SW480 (cell line): ENCODE measurements at places on chromosomes 1 and 21.
A peak's percentile ranks its signal among the peaks of the same experiment; 100 is the strongest.

GRCh38 chr1:27970401-27970800, 10.6 kb downstream of the XKR8 start:
- DNase-seq, result no peak

GRCh38 chr1:84379138-84379916, 19.0 kb upstream of the DNASE2B start:
- no peak for DNase-seq

- DNase-seq, result peak; percentile 74
Observed at GRCh38 chr21:38968887-38969543, 163.3 kb downstream of the ETS2 start.

DNA sequence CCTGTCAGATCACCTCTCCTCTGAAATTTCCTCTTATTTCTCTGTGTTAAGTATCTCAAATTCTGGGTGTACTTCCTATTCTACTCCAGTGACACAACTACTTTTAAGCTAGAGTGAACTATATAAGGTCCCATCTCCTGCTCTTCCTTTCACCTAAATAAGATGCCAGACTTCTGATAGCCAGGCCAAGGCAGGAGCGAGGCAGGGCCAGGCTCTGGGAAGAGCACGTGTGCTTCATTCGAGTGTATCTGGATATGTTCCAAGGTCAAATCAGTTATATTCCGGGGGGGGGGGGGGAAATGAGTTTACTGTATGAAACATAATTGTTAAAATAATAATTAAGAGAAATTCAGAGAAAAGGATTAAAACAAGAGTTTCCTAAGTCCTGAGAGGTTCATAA, 60.1 kb downstream of the LRRC71 start:
- DNase-seq, result no peak

GRCh38 chr1:91124989-91125417, 103.2 kb upstream of the ZNF644 start:
- DNase-seq, result no peak

DNA sequence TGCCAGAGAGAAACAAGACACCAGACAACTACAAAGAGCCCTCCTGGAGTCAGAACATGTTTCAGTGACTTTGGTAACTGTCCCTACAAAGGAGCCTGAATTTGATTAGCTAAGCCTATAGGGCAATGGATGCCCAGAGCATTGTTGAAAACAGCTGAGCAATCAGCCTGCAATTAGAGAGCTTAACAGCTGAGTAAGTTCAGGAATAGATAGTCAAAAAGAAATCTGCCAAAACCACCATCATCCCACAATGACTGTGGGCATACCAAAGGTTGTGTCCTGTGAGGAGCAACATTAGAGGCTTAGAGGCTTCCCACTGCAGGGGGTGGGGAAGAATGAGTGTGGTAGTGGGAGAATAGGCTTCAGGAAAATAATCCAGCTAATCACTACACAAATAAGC, 32.1 kb downstream of the SH3BP5L start:
- no peak for DNase-seq

- no peak for DNase-seq
Observed at GRCh38 chr21:16751695-16752474, 761.0 kb upstream of the CXADR start.

GRCh38 chr1:147168626-147169058, 3.6 kb downstream of the PRKAB2 start:
- DNase-seq, result no peak

DNA sequence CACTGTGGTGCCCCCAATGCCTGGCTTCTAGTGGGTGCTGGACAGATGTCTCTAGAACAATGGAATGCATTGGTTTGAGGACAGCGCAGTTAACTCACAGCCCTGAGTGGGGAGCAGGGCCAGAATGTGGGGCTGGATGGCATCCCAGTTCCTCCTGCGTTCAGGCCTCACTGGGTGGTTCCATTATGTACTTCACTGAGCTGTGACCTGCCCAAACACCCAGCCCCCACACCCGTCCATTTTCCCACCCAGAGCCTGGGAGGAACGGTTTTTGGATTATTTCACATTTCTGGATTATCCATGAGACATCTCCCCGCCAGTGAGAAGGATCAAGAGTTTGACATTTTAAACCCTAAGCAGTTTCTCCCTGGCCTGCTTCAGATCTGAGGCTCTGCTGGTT, 55.3 kb upstream of the WASF2 start:
- no peak for DNase-seq

- no peak for DNase-seq
Observed at GRCh38 chr1:158961178-158961577, 29.8 kb downstream of the PYHIN1 start.

DNA sequence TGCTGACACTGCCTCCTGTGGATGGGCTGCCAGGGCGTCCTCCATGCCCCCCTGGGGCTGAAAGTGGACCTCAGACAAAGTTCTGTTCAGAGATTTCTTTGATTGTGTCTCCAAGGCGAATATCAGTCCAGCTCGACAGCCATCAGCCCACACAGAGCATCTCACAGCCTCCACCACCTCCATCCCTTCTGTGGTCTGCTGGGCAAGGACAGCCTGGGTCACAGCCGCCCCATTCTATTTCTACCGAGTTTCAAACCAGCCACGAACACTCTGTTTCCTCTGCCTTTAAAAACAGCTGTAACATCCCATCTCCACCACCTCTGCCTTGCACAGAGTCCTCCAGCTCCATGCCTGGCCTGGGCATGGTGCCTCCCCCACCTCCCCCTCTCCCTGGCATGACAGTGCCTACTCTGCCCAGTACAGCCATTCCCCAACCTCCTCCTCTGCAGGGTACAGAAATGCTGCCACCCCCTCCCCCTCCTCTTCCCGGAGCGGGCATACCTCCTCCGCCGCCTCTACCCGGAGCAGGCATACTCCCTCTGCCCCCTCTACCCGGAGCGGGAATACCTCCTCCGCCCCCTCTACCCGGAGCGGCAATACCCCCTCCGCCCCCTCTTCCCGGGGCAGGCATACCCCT, 115.5 kb downstream of the FMN2 start:
- no peak for DNase-seq

DNA sequence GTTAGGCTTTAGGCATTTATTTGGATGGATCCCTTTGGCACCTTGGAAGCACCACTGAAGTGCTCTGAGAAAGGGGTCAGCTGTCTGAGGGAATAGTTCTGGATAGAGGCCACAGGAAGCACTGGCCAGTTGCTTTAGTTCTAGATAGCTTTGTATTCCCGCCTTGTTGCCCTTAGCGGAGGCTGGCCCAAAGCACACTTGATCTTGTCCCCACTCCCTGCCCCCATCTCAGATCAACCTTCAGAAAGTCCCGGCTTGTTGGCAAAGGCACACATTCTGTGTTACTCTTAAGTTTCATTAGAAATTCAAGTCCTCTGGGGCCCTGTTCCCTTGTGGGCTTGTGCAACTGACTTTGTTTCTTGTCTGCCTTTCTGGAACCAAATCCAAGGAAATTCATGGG, 15.2 kb upstream of the NBL1 start:
- no peak for DNase-seq

DNA sequence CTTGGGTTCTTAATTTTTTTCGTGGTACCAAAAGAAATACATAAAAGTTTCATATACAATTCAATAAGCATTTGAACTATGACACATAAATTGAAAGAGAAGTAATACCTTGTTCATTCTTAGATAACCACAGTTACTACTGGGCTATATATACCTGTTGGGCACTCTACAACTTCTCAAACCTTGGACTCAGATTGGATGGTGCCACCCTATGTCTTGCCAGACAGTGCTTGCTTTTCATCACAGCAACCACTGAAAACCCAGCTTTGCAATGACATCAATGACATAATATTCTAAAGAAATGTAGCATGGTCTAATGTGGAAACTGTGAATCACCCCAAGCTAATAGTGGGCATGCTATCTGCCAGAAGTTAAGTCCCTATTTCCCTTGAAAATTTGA, 62.8 kb upstream of the DPH5 start:
- DNase-seq, result no peak

DNA sequence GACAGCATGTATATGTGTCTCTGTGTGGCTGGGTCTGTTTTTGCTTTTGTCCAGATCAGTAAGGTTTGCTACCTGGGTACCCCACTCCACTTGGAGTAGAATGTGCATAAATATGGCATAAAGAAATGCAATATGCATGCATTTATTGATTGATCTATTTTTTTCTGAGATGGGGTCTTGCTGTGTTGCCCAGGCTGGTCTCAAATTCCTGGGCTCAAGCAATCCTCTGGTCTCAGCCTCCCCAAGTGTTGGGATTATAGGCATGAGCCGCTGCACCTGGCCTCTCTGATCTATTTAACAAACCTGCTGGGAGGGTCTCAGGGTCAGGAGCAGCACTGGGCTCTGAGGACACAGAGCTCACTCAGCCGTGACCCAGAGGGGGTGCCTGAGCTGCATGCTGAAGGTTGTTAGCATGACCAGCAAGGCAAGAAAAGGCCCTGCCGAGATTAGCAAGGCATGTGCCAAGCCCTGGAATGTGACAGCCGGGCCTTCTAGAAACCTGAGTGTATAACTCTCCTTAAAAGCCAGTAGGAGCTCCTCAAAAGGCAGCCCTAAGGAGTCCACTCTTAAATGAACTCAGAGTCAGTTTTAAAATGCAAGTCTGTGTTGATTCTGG, 22.5 kb downstream of the PCSK9 start:
- DNase-seq, result no peak

DNA sequence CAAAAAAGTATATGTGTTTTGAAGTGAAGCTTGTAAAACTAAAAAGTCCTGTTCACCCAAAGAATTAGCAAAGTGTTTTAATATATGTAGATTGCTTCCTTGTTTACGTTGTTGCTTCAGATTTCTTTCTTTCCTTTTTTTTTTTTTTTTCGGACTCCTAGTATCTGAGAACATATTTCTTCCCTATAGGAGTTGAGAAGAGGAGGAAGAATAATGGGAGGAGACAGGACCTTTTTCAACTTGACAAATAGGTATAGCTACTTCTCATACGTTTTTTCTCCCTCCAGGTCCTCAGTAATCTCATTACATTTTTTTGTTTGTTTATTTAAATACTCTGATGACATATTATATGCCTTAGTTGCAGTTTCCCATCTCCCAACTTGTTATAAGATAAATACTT, 8.9 kb downstream of the DISP1 start:
- no peak for DNase-seq

- DNase-seq, result peak; percentile 81
Observed at GRCh38 chr1:58848818-58849411, 65.1 kb upstream of the JUN start.

DNA sequence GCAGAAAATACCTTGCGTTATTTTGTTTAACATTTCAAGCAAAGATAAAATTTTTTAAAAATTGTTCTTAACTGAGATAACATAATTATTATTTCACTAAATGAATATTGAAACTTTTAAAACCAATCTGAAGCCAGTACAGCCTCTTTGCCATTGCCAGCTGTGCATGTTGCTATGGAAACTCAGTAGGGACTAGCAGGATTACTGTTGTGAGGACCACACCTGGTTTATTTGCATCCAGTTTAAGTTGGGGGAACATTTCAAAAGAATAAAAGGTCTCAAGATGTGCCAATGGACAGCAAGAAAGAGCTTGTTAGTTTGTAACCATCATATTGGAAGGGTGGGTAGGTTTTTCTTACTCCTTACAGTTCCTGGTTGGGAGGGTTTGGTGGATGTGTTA, 80.7 kb downstream of the POU2F1 start:
- DNase-seq, result no peak

- DNase-seq, result no peak
Observed at GRCh38 chr1:185401019-185401418, 84.0 kb upstream of the IVNS1ABP start.

DNA sequence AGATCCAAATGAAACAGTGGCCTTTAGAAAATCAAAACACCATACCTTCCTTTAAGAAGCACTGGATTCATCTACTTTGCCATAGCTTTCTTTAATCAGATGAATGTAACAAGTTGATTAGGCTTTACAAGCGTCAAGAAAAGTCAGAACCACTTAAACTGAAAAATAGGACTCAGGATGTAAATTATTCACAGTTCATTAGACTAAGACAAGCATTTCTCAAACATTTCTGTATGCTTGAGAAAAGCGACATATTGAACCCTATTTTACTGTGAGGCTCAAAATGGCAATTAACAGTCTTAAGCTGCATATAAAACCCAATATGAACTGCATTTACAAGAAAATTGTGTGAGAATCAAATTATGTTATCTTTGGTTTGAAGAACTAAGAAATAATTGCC, 256.7 kb upstream of the SNX7 start:
- DNase-seq, result no peak

DNA sequence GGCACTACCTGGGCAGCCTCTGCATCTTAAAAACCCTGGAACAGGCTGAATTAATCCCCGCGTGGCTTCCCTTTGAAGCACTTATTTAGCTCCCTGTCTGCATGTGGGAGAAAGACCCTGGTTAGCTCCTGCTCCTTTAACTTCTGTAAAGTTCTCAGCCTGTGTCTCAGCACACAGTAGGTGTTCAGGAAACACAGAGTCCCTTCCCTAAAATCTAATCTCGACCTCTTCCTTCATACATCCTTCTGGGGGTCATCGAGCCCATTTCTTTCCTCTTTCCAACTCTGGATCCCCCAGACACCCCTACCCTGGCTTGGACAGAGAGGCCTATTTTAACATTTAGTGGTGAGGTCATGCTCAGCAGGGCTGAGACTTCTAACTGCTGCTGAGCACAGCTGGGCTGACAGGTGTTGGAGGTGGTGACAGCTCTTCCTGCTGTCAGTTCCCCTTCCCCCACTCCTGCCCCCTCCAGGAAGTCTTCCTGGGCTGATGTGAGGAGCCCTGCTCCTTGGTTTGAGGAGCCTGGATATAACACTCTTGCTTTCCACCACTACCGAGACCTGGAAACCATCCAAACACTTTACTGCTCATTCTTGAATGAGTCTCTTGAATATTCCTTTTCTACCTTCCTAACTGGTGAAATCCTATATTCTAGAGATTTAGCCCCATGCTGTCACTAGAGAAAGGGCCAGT, 5.3 kb downstream of the E2F2 start:
- no peak for DNase-seq
